ENCODE measurements at places on chromosomes 16 and 17.

DNA sequence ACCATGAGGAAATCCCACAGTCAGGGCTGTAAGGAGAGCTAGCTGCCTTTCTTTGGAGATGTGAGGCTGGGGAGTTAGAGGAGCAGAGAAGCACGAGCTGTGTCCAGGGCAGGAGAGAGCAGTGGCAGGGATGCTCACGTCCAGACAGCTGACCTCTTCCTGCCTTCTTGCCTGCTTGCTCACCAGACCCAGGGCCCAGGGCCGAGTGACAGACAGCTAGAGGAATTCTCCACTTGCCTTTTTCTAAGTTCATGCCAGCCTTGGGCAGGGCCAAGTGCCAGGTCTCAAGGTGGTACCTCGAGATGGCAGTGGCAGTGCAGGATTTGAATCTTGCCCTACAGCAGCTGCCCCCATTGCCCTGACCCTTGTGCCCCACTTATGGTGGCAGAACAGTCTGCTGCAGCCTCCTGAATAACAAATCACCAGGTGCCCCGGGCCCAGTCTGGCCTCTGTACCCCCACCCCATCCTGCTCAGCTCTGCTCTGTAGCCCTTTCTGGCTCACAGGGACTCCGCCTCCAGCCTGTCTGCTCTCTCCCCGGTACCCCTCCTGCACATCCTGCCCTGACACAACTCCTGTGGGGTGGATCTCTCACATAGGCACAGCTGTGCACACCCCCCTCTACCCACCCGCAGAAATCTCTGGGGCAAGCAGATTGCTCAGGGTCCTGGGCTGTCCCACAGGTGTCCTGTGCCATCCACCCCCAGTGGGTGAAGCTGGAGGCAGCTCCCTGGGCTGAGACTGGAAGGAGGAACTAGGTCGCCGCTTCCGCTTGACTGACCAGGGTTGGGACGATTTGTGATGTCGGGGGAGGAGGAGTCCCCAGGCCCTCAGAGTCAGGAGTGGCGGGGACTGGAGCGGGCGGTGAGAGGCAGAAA, 25.9 kb downstream of the GRIN2C start:
- no peak for DNase-seq

- DNase-seq, result no peak
Measured at GRCh38 chr17:16474012-16474725, 17.8 kb downstream of the LRRC75A start.

DNA sequence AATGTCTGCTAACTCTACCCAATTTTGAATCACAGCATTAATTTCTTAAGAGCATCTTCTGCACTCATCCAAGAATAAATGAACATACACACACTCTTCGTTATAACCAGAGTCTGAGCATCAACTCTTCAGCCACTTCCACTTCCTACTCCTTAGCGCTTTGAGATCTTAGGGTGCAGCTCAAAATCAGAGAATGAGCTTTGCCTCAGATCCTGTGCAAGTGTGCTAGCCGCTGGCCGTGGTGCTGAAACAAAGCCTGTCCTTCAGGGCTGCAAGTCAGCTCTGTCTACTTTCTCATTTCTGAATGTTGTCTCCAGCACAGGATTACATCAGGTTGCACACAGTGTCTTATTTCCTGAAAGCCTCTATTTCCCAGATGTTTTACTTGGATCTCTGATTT, 165.4 kb downstream of the AIPL1 start:
- no peak for DNase-seq

DNA sequence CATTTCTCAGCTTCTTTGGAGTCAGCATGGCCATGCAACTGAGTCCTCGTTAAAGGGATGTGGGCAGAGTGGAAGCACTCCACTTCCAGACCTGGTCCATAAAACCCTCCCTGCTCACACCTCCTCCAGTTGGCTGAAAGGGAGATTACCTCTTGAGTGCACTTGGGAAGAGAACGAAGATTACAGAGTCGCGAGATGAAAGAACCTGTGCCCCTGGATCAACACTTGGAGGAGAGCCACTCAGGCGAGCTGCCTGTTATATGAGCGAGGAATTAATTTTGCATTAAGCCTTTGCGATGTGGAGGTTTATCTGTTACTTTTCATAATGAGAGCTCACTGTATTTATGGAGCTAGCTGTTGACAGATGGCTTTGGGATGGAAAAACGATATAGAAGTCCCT, 147.9 kb downstream of the MAF start:
- no peak for DNase-seq

- DNase-seq, result no peak
Measured at GRCh38 chr17:703081-703875, 11.4 kb downstream of the VPS53 start.

DNA sequence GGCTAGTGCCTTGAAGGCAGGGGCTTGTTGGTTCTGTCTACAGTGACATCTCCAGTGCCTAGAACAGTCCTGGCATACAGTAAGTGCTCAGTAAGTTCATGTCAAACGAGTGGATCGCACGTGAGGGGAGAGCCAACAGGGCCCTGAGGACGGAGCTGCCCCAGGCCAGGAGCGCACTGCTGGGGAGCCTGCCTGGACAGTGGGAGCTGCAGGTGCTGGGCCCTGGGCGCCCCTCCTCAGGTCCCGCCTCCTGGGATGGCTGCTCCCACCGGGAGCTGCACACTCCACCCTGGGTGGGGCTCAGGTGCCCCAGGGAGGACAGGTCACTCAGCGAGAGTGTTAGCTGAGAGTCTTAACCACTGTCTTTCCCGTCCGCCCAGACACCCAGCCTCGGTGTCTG, 1.8 kb downstream of the EVPL start:
- DNase-seq, result no peak

DNA sequence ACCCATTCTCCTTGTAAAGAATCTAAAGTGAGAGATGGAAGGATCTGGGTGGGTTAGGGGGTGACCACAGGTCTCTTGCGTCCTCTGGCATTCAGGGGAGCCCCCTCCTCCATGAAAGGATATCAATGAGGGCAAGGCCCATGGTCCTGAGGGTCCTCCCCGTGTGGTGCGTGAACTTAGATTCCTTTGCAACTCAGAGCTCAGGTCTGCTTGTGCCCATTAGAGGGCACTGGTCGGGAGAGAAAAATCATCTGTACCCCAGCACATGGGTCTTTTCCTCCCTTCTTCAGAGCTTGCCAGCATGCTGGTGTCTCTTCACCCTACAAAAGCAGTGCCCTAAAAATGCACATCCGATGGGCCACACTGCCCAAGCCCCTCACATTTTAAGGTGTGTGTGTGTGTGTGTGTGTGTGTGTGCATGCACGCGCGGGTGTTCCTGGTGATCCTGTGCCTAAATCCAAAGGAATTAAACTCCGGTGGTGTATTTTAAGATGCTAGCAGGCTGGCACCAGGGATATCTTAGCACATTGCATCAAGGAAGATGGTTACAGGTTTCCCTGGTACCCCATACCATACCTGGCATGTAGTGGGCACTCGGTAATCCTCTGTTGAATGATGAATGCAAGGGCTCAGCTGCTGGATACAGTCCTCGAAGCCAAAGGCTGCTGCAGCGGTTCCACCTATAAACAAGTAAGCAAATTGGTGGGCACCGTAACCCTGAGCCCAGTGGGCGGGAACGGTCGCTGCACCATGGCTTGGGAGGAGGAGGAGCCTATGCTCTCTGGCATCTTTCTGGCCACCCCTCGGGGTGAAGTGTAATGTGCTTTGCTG, 4.7 kb downstream of the C1QTNF1 start:
- DNase-seq, result no peak

- DNase-seq, result no peak
Measured at GRCh38 chr16:51440131-51440889, 289.2 kb upstream of the SALL1 start.

- DNase-seq, result no peak
Measured at GRCh38 chr16:2160915-2161551, 5.5 kb downstream of the TRAF7 start.

DNA sequence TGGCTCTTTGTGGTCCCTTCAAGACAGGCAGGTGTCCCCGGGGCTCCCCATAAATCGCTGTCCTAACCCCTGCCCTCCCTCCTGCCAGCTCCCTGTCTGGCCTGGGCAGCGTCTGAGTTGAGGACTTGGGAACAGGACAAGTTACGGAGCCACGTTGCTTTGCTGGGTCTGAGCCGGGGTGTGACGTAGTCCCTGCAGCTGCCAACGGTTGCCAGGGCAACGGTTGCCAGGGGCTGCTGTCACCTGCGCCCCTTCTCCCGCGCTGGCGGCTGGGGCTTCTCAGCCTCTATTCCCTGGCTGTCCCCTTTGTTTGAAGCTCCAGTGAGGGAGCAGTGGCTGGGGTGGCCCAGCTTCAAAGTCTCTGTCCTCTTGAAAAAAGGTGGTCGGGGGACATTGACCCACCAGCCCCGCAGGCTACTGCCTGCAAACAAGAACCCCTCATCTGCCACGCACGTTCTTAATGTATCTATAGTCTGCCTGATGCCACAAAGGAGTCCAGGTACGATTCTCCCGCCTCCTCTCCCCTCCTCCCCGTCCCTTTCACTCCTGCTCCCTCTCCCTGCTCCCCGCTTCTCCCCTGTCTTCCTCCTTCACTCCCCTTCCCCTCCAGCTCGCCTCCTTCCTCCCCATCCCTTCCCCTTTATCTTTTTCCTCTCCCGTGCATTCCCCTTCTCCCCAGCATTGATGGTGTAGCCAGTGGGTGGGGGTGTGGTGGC, 10.9 kb downstream of the ADGRG1 start:
- no peak for DNase-seq

GRCh38 chr17:10155371-10156076, 42.9 kb downstream of the GAS7 start:
- no peak for DNase-seq

- no peak for DNase-seq
Measured at GRCh38 chr16:7268182-7268581, 64.5 kb upstream of the RBFOX1 start.

GRCh38 chr17:40470932-40471828, 27.9 kb downstream of the IGFBP4 start:
- no peak for DNase-seq

GRCh38 chr17:66413559-66414520, 111.4 kb downstream of the PRKCA start:
- no peak for DNase-seq

DNA sequence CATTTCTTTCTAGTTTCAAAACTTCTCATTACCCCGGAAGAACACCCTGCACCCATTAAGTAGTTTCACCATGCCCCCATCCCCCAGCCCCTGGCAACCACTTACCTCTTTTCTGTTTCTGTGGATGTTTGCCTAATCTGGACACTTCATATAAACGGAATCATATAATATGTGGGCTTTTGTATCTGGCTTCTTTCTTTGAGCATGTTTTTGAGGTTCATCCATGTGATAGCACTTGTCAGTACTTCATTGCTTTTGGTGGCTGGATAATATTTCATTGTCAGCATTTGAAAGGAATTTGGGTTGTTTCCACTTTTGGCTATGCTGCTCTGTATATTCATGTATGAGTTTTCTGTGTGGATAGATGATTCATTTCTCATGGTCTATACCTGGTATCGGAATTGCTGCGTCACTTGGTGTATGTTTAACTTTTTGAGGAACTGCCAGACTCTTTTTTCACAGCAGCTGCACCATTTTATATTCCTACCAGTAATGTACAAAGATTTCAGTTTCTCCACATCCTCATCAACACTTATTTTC, 30.0 kb upstream of the SLC5A10 start:
- no peak for DNase-seq

DNA sequence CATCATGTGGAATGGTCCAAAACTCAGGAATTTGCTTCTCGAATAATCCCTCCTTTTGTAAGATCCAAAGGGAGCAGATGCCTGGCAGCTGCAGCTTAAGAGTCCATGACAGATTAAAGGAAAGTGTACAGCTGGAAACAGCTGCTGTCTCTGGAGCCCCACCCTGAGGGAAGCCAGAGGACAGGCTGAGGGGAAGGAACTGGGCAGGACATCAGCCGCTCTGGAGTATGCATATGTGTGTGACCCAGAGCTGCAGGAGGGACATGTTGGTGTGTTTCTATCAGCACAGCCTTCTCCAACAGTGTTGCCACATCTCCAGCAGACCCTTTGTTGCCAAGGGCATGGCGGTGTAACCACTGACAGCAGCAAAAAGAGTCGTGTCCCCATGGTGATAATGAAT, 46.2 kb downstream of the CYB561 start:
- no peak for DNase-seq

- no peak for DNase-seq
Measured at GRCh38 chr16:17313085-17313611, 157.6 kb downstream of the XYLT1 start.

GRCh38 chr17:73827627-73828291, 183.5 kb upstream of the SDK2 start:
- no peak for DNase-seq

DNA sequence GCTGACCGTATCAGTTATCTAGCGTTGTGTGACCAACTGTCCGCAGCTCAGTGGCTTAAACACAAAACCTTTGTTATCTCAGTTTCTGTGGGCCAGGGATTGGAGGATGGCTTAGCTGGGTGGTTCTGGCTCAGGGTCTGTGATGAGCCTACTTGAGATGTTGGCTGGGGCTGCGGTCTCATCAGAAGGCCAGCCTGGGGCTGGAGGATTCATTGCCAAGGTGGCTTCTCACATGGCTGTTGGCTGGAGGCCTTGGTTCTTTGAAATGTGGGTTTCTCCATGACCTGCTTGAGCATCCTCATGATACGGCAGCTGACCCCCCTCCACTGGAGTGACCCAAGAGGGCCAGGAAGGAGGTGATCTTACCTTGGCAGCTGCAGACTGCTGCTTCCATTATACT, 16.7 kb downstream of the GSE1 start:
- no peak for DNase-seq

GRCh38 chr17:16988749-16989229, 16.9 kb upstream of the TNFRSF13B start:
- no peak for DNase-seq

DNA sequence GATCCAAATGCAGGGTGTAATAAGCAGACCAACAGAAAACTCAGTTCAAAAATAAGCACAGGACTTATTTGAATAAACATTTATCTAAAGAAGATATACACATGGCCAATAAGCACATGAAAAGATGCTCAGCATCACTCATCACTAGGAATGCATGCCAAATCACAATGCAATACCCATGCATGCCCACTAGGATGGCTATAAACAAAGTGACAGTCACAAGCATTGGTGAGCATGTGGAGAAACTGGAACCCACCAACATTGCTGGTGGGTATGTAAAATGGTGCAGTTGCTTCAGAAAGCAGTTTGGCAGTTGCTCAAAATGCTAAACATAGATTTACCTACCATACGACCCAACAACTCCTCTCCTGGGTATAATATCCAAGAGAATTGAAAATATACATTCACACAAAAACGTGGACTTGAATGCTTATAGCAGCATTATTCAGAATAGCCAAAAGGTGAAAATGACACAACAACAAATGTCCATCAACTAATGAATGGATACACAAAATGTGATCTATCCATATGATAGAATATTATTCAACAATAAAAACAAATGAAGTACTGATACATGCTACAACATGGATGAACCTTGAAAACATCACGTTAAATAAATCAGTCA, 20.1 kb downstream of the UBE2O start:
- no peak for DNase-seq

- no peak for DNase-seq
Measured at GRCh38 chr16:2761886-2762583, 9.6 kb downstream of the SRRM2 start.

DNA sequence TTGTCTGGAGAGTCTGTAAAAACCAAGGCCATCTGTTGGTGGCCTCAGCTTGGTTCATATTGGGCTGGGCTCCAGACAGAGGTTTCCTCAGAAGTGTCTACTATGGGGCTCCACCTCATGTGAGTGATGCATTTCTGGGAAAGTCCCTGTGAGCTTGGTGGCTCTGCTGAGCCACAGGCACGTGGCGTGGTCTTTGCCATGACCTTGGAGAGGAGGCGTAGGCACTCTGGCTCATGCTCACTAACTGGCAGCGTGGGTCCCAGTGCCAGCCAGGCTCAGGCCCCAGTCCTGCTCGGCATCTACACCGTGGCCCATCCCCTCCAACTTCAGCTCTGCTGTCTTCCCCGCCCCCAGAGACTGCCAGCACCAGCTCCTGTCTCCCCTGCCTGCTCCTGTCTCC, 10.7 kb upstream of the SMTNL2 start:
- no peak for DNase-seq

- DNase-seq, result no peak
Measured at GRCh38 chr17:50697663-50698272, 9.9 kb downstream of the ANKRD40 start.

Data from omental fat pad (tissue), 4 donors.